ENCODE measurements at places on chromosomes 2 and 18.
A peak's percentile ranks its signal among the peaks of the same experiment; 100 is the strongest.

GRCh38 chr2:171406044-171406443, 27.7 kb downstream of the METTL8 start:
- no peak for DNase-seq

DNA sequence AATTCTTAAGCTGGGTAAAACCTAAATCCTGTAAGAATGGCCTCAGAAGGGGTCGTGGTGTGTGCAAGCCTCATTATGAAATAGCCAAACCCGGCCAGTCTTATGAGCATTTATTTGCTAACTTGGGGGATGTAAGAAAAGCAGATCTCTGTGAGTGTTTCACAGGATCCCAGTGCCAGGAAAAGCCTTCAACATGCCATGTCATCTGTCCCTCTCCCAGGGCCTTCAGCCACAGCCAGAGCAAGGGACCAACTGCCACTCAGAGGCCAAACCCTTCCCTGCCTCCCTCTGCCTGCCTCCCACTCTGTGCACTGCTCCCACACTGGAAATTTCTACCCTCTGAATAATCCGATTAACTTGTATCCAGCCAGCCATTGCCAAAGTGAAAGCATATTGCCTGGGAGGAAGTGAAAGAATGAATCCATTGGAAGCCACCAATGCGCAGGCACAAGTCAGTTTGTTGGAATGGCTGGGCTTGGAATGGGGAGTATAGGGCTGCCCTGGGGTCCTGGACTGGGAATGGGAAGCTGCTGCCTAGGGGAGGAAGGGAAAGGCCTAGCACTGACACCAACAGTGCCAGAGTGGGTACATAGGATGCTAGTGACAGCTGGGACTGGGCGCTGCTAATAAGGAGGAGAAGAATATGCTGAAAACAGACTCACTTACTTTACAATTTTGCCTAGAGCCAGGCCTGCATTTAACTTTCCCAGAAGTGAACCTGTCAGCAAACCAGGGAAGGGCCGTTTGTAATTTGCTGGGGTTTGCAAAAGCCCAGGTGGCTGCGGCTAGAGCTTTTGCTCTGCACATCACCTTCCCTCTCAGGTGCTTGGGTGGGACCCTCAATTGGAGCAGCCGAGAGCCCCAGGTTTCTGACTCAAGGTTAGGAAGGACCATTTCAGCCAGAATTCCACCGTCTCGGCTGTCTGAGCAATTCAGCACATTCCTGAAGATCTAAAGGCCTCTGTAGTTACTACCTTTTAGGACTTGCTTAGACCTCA, 146.6 kb upstream of the NCK2 start:
- DNase-seq: peak; percentile 93

GRCh38 chr2:140424471-140424870, 1644.3 kb upstream of the NXPH2 start:
- DNase-seq: no peak

DNA sequence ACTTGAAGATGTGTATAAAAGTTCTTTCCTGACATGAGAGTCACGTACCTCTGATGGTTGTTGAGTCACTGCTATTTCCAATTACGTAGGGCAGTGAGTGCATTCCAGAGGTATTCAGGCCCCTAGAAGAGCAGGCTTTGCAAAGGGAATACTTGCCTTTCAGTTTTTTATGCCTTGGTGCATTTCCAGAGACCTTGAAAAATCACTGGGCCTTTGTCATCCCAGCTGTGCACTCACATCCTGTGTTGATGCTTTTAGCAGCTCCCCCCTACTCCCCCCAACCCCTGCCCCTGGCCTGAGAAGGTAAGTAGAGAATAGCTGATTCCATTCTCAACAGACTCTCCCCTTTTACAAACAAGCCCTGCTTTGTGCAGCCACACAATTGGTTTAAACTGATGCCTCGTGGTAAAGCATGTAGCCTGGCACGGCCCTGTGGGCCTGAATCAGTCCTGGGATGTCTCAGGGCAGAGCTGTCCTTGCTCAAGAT, 174.2 kb downstream of the PRPF40A start:
- no peak for DNase-seq

- peak; percentile 35 for DNase-seq
Observed at GRCh38 chr2:112032689-112033465, 22.2 kb upstream of the TMEM87B start.
